ENCODE measurements at places on chromosomes 5 and 9. TPM values are rescaled to one million over a fixed set of nuclear protein-coding genes. Genes with fewer than 3 reads are reported as not detected.

DNA sequence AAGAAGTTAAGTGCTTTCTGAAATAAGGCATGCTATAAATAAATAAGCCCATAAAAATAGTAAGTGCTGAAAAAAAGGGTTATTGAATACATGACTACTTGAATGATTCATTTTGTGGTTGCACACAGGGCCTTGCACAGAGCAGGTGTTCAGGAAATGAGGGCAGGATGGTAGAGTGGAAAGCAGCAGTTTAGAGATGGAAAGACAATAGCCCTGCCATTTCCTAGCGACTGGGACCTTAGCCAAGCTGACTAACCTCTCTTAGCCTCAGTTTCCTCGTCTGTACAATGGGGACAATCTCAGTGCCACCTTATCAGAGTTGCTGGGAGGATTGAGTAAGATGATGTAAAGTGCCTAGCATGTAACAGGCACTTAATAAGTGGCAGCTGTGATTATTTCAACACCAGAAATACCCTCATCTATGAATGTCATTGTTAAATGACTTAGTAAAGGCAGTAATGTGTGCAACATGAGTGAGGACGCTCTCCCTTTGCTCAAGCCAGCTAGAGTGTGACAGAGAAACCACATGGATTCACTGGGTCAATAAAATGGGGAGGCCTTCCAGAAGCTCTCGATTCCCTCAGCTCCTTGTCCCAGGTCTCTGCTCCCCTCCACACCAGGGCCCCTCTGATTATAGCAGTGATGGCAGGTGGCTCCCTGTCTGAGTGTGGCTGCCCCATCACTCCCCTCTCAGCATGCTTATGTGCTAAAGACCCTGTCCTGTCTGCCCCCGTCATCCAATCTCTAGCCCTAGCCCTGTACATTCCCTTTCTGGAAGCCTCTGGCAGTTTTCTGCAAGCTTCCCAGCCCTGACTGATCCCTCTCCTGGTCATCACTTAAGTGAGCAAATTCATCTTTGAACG is 16.0 kb upstream of the PHF19 start:
- no peak for DNase-seq

DNA sequence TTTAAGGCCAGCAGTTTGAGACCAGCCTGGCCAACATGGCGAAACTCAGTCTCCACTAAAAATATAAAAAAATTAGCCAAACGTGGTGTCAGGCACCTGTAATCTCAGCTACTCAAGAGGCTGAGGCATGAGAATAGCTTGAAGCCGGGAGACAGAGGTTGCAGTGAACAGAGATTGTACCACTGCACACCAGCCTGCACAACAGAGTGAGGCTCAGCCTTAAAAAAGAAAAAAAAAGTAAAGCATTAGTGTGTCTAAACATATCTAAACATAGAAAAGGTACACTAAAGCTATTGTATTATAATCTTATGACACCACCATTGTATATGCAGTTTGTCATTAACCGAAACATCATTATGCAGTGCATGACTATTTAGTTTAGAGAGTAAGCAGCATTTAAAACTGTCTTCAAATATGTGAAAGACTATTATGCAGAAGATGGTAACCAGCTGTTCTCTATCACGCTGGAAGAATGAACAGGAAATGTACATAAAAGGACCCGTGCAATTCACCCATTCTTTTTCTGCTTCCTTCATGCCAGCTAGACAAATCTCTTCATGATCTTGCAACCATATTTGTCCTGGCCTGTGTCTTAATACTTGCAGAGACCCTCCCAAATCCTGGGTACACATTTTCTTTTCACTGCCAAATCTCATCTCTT is 58.6 kb downstream of the ITGA1 start:
- DNase-seq, result no peak

- no peak for DNase-seq
These were observed 175.1 kb downstream of the PCSK1 start for GRCh38 chr5:96257904-96258303.

DNA sequence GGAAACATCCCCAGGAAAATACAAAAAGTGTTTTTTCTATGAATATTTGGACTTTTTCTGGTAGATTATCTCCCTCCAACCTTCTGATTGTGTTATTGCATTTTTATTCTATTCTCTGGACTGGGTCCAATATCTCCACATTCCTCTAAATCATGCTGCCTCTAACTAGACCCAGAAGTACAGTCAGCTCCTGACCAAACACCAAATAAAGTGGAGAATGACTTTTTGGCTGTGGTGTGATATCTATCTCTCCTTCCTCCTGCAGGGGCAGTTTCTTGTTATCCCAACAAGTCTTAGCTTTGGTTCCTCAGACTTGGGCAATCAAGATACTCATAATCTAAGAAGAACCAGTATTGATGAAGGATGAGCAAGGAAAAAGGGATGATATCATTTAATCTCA is 3.2 kb upstream of the RAI14 start:
- no peak for DNase-seq

GRCh38 chr9:715743-716400 is 125.6 kb upstream of the DMRT1 start:
- DNase-seq, result no peak

Gene KDM3B
- total RNA-seq, result 41.0 TPM

GRCh38 chr9:122084026-122084675 is 9.0 kb downstream of the TTLL11 start:
- no peak for DNase-seq

DNA sequence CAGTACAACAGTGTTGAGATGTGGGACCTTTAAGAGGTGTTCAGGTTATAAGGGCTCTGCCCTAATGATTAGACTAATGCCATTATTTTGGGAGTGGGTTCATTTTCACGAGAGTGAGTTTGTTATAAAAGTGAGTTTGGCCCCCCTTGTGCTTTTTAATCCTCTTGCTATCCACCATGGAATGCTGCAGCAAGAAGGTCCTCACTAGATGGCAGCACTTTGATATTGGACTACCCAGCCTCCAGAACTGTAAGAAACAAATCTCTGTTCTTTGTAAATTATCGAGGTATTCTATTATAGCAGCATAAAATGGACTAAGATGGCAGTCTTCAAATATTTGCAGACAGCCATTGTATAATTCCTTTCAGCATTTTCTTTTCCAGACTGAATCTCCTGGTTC is 212.4 kb downstream of the LRRC70 start:
- no peak for DNase-seq

Gene CREBRF
- total RNA-seq, result 7.6 TPM

- DNase-seq, result no peak
These were observed 470 bp downstream of the BAG1 start for GRCh38 chr9:33264003-33264472.

Gene CDHR2
- total RNA-seq, result 0.21 TPM

DNA sequence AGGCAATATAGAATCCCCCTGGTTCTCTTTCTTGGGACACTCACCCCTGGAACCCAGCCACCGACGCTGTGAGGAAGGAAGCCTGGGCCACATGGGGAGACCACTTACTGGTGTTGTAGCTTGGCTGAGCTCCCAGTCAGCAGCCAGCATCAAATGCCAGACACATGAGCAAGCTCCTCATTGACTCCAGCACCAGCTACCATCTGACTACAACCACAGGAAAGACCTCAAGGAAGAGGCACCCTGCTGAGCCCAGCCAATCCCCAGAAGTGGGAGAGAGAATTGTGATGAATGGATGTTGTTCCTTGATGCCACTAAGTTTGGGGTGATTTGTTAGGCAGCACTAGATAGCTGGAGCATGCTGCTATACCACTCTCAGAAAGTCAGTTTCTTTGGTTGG is 36.0 kb downstream of the BNIP1 start:
- DNase-seq, result no peak

DNA sequence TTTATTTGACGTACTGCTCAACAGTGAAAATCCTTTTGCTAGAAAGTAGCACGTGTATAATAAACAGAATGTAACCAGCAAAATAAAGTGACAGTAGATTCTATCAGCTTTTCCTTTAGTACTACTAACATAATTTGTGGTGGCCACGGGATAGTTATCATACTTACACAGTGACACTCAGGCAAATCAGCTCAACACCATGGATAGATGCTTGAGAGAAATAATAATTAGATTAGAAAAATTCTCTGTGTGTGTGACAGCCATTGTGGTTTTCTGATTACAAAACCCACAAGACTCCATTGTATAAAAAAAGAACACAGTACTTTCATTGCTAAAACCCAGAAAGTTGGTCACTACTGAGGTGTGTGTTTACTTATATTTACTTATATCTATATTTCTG is 101.1 kb downstream of the MUSK start:
- no peak for DNase-seq
